CD4-positive, alpha-beta T cell (primary cell): ENCODE measurements at places on chromosomes 16 and 17.

DNA sequence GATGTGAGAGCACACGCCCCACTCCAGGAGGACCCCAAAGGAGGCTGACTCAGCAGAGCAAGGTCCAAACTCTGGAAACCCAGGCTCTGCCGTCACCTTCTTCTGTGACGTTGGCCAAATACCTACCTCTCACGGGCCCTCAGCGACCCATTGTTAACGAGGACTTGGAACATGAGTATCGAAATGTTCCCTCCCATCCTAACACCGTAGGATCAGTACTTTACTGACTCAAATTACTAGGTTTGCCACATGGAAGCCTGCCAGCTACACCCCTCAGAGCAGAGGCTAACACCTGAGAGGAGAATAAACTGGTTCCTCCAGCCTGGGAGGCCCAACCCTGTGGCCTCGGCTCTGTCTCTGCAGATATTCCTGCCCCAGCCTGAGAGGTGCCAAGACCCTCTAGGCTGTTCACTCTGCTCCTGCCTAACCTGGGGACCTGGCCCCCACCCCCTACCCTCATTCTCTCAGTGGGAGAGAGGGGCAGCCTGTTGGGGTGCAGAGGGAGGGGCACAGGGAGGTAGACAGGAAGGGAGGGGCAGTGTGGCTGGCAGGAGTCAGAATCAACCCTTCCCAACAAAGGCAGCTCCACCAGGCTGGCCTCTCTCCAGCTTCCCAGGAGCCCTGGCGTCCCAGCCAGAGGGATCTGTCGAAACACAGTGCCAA is 4.4 kb downstream of the PITPNM3 start:
- DNase-seq, result no peak

DNA sequence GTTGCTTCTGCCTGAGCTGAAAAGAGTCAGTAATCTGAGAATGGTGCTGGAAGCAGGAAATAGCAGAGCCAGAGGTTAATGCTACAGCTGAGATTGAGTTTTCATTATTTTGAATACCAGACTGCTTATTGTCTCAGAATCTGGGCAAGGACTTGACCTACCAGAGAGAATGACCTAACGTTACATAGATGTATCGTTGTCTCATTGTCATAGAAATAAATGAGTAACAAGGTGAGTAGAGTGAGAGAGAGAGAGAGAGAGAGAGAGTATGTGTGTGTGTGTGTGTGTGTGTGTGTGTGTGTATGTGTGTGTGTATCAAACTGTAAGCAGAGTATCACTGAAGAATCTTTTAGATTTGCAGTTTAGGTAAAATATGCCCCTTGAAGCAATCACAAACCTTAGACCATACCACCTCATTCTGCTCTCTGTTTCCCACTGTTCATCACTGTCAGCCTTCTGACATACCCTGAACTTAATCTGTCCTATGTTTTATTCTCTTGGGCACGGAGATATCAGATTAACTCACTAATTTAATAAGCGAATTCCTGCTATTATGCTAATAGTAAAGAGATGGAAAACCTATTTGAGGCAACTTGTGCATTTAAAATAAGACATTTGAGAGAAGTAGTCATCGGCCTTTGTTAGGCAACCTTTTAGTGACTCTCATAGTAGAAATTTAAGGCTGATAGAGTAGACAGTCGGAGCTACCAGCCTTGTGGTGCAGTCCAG is 87.8 kb downstream of the CYB561 start:
- no peak for DNase-seq

GRCh38 chr16:13426269-13426668 is 493.7 kb upstream of the ERCC4 start:
- DNase-seq, result no peak

- DNase-seq, result no peak
These were observed 37.1 kb downstream of the FANCA start for GRCh38 chr16:89779231-89779908.

- no peak for DNase-seq
These were observed 1138.5 kb downstream of the CDH11 start for GRCh38 chr16:63983401-63983800.

DNA sequence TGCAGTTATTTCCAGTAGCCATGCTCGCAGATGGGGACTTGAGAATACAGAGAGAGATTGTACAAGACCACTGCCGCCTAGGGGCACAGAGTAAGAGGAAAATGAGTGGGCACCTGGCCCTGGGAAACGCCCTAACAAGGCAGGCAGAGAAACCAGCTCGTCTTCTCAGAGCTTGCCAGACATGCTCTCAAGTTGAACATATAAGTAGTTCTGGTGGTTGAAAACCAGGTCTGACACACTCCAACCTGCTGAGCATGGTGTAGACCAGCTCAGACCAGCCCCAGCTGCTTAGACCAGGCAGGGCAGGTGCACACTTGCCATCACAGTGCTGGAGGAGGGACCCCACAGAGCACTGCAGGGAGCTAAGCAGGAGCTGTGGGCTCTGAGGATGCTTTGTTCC is 250.5 kb downstream of the CPPED1 start:
- no peak for DNase-seq

DNA sequence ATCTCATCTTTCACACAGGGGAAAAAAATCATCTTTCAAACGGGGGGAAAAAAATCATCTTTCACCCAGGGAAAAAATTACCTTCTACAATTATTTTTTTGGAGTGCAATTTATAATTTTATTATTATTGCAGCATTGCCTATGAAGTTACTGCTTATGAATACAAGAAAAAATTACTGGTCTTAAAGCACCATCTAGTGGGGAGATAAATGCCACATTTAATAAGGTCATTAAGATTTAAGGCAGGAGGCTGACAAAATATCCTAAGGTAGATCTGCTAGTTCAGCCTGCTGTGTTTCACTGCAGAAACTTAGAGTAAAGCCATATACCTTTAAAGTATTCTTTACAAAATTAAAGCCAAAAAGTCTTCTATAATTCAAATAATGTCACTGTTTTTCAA is 13.7 kb downstream of the SHCBP1 start:
- no peak for DNase-seq

- peak; percentile 26 for DNase-seq
These were observed 3.2 kb upstream of the NLRP1 start for GRCh38 chr17:5587438-5588032.

- DNase-seq, result no peak
These were observed 57.0 kb upstream of the CBFA2T3 start for GRCh38 chr16:89033796-89034572.

- DNase-seq, result no peak
These were observed 20.2 kb downstream of the VASN start for GRCh38 chr16:4391631-4392381.

DNA sequence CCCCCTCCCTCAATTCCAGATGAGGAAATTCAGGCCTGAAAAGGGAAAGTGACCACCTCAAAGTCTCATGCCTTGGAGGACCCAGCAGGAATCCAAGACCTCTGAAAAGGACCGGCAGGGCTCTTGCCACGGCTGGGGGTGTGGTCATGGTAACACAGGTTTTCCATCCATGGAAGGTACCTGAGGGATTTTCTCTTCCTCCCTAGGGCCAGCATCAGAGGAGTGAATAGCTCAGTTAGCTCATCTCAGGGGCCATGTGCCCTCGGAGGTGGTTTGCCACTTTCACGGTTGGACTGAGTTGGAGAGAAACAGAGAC is 1.3 kb downstream of the CIITA start:
- DNase-seq, result no peak

GRCh38 chr17:10271106-10271562 is 72.7 kb upstream of the GAS7 start:
- DNase-seq, result no peak

- no peak for DNase-seq
These were observed 3.1 kb downstream of the CACNB1 start for GRCh38 chr17:39194089-39194984.

DNA sequence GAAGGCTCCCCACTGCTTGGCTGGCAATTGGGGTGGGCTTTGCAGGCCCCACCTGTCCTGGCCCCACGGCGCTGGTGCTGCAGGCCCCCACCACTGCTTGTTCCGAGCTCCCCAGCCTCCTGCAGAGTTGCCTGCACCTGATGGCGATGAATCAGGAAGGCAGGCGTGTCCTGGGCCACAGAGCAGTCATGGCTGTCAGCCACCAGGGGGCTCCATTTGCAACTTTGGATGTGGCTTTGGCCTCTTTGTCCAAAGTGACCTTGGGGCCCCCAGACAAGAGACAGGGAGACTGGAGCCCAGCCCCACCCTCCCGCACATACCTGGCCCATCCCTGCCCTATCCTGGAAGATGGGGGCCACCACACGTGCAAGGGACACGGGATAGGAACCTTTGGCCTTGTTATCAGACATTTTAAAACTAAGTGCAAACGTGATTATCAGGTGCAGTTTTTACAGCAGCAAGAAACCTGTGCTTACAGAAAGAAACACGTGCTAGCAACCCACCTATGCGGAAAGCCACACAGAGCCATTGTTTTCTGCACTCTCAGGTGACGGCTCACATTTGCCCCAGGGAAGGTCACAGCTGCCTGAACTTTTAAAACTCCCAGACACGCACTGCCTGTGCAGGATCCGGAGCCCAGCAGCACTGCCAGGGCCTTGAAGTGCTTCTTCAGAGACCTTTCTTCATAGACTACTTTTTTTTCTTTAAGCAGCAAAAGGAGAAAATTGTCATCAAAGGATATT is at the start of gene DNASE1:
Gene DNASE1 (plus strand): TSS at position 443 of the 743 bp plus-strand sequence. CDS start 683 bp downstream, outside the sequence.
- DNase-seq, result peak; percentile 74

- no peak for DNase-seq
These were observed 57.3 kb downstream of the B9D1 start for GRCh38 chr17:19305256-19305655.

- DNase-seq, result no peak
These were observed 162.6 kb downstream of the AATF start for GRCh38 chr17:37111329-37111728.

DNA sequence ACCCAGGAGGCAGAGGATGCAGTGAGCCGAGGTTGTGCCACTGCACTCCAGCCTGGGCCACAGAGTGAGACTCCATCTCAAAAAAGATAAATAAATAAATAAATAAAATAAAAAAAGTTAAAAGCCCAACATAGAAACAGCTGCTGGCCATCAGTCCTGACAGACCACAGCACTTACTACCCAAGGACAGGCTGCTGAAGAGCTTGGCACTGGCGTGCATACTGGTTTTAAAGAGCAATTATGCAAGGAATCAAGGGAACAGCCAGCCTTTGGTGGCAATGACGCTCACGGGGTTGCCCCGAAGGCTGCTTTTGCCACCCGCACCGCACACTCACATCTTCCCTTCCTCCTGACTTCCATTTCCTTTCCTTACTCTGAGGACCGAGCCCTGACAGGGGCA is 4.2 kb downstream of the PLD6 start:
- DNase-seq, result no peak

DNA sequence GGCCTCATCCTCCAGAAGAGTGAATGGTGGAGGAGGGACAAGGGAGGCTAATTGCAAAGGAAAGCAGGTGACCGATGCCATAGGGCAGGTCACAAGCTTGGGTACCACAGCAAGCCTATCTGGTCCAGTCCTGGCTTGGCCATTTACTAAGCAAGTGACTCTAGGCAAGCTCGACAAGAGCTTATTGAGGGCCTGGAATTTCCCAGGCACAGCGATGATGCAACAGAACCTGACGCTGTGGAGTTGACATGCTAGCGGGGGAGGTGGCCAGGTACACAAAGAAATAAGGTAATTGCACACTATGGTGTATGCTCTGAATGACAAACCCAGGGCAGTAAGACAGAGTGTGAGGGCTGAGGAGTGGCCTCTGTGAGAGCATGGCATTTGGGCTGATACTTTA is 98.5 kb downstream of the PGS1 start:
- DNase-seq, result no peak

DNA sequence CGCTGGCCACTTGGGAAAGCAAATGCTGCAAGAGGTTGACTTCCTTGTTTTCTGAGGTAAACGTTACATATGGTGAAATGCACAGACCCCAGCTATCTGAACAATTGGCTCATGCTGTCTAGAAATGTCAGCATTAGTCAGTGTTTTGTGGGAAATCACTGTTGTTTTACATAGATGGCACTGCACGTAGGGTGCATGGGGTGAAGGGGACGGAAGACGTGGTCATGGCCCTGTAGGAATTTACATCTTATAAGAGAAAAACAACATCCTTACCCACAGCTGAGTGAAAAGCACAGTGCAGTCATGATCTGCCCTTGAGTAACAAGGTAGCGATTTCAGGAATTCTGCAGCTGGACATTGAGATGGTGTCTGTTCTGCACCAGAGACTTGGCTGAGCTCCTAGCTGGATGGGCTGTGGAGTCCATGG is 15.2 kb downstream of the RPTOR start:
- no peak for DNase-seq

- DNase-seq, result no peak
These were observed 28.6 kb upstream of the NDRG4 start for GRCh38 chr16:58471209-58471975.

GRCh38 chr17:49705254-49705653 is 2.5 kb downstream of the SLC35B1 start:
- DNase-seq, result no peak

DNA sequence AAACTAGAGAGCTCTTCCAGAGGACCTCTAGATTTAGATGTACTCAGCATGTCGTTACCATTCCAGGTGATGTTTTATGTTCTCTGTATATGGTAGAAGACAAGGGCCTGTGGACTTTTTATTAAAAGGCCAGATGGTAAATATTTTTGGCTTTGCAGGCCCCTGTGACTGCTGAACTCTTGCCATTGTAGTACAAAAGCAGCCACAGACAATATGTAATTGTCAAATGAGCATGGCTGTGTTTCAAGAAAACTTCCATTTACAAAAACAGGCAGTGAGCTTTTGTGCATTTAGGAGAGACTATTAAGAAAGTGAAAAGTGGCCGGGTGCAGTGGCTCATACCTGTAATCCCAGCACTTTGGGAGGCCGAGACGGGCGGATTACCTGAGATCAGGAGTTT is 4.6 kb downstream of the NIP7 start:
- DNase-seq, result no peak

DNA sequence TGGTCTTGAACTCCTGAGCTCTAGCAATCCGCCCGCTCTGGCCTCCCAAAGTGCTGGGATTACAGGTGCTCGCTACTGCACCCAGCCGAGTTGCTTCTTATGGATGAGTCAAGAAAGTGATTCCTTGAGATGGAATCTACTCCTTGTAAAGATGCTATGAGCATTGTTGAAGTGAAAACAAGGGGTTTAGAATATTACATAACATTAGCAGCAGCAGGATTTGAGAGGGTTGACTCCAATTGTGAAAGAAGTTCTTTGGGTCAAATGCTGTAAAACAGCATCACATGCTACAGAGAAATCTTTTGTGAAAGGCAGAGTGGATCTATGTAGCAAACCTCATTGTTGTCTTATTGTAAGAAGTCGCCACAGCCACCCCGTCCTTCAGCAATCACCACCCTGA is 72.7 kb downstream of the NT5M start:
- DNase-seq, result no peak
